Left cardiac atrium (tissue), 4 donors: ENCODE measurements at places on chromosomes 13 and 19.

DNA sequence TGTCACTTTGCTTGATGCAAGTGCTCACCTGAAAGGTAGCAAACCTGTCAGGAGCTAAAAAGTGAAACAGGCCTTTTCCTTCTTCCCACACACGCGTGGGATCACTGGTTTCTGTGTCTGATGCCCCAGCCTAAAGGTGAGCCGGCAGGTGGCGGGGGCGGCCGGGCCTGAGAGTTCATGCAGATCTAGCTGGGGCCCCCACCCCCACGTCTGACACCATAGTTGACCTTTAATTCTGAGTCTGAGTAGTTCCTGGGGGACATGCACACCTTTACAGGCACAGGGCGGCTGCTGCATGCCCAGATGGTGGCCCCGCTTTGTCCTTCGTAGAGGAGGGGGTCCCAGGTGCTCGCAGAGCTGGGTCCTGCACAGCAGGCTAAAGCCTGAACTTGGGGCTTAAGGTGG, 345.3 kb downstream of the TEX29 start:
- no peak for DNase-seq

GRCh38 chr13:33218020-33218419, 67.5 kb downstream of the STARD13 start:
- no peak for DNase-seq

- DNase-seq, result no peak
Observed at GRCh38 chr19:55621673-55622231, 2.6 kb downstream of the ZNF784 start.

GRCh38 chr19:5624018-5624663, 1.3 kb downstream of the SAFB start:
- DNase-seq, result peak; percentile 39

DNA sequence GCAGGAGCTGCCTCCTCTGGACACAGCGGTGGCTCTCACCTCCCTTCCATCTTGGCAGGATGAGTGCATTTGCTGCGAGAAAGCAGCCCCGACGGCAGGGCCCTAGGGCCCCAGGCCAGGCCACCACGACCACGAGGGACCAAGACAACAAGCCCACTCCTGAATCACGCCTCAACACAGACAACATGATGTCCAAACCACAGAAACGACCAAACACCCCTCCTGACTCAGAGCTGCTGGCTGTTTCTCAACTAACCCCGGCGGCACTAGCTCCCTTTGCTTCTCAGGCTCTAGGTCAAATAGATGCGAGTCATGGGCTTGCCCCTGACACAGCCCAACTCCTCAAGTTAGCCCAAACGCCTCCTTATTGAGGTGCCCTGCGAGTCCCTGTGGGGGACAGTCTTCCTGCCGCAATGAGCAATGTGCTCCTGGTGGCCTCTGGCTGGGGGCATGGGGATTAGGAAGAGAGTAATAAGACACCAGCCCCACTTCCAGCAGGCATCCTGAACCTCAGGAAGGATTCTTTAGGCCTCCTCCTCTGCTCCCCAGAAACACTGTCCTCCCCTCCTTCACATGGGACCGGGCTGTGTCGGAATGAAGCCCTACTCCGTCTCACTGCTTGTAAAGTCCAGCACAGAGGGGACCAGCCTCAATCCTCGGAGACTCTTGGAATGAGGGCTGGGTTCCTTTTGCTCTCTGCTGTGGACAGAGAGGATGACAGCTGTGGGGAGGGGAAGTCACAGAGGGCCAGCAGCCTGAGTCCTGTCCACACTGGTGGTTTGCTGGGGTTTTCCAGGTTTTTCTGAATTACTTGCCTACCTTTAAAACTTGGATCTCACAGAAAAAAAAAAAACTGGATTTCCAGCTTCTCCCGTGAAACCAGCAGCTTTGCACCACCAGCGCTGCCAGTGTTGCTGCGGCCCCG, 6.9 kb upstream of the ATF5 start:
- DNase-seq, result no peak

DNA sequence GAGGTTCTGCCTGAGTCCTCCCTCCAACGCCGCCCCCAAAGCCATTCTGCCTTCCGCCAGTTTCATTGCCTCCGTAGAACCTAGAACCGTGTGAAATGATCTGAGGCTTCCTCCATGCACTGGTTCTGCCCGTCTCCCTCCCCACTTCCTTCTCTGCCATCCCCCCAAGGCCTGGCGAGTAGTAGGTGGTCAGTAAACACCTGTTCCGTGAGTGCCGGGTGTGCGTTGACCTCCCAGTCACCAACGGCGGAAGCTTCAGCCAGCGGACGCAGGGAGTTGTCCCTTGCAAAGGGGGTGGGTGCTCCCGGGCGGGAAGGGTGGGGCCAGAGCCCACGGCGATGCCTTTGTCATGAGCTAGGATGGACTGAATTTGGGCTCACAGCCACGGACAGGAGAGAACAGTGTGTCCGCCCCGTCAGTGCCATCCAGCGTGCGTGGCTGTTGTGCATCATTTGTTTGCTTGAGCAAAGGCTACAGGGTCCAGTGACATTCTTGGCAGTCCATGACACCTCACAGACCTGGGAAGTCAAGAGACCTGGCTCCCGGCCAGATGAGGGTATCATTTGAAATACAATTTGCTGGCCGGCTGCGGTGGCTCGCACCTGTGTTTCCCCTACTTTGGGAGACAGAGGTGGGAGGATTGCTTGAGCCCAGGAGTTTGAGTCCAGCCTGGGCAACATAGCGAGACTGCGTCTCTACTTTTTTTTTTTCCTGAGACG, 43.1 kb downstream of the NFIC start:
- DNase-seq, result peak; percentile 87

- no peak for DNase-seq
Observed at GRCh38 chr19:12866416-12867119, 14.7 kb downstream of the DNASE2 start.

DNA sequence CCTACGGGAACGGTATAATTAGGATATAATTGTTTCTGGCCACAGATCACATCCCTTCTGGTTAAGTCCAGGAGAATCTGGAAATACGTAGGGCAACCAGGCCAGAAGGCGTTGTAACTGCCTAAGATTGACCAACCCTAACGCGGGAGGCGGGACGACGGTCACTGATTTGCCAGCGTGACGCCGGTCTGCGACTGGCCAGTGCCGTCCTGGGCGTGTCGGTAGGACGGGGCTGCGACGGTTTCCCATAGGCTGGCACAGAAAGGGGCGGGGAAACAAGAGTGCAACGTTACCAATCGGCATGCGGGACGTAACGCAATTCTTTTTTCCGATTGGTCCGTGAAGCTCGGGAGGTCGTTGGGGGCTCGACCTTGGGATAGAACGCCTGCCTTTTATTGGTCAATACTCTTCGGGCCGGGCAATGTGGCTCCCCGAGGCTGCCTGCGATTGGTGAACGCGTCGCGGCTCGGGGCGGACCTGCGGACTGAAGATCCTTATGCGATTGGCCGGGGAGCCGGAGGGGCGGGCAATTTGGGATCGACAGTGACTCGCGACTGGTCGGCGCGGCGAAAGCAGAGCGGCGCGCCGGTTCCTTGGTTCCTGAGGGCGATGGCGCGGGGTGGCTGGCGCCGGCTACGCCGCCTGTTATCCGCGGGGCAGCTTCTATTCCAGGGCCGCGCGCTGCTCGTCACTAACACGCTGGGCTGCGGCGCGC, at the start of gene MPV17L2:
Gene MPV17L2 (plus strand): TSS at position 546 of the 715 bp plus-strand sequence. CDS start 64 bp downstream, at position 610.
- peak; percentile 100 for DNase-seq

- no peak for DNase-seq
Observed at GRCh38 chr13:106610486-106610885, 42.5 kb upstream of the ARGLU1 start.

GRCh38 chr13:90455823-90456222, 891.7 kb upstream of the MIR17HG start:
- no peak for DNase-seq

GRCh38 chr13:97339019-97339987, 94.7 kb upstream of the RAP2A start:
- peak; percentile 54 for DNase-seq

DNA sequence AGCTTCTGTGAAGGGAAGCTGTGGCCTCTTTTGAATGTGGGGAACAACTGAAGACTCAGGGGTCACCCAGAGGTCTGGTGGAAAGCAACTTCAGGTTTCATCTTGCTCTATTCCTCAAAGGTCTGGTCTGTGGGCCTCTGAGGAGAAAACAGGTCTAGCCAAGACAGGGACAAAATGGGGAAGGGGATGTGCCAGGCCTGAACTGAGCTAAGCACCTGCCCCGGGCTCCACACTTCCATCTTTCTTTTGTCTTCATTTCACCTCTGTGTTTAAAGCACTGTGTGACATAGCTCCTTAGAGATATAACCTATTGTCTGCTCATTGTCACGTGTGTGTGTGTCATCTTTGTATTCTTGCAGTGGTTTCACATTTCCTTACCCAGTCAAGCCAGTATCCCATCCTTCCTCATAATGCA, 19.9 kb upstream of the GDF15 start:
- no peak for DNase-seq

- DNase-seq, result no peak
Observed at GRCh38 chr13:110131424-110131823, 175.5 kb downstream of the COL4A1 start.

GRCh38 chr19:35460608-35461007, 12.6 kb downstream of the FFAR2 start:
- DNase-seq, result no peak

GRCh38 chr19:47545061-47545948, 27.6 kb downstream of the ZNF541 start:
- DNase-seq, result no peak

DNA sequence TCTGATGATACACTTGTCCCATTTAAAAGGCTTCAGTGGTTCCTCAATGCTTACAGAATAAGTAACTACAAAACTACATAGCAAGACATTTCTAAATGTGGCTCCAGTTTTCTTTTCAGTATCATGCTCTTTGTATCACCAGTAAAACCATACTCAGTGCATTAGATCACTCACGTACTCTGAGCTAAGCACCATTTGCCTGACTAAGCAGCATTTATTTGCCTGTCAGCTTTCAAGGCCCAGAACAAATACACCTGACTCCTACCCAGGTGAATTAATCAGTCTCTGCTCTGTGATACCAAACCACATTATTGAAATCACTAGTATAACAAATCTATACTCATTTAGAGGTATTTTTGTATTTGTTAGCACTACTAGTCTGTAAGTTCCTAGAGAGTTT, 47.4 kb upstream of the PCDH20 start:
- no peak for DNase-seq

DNA sequence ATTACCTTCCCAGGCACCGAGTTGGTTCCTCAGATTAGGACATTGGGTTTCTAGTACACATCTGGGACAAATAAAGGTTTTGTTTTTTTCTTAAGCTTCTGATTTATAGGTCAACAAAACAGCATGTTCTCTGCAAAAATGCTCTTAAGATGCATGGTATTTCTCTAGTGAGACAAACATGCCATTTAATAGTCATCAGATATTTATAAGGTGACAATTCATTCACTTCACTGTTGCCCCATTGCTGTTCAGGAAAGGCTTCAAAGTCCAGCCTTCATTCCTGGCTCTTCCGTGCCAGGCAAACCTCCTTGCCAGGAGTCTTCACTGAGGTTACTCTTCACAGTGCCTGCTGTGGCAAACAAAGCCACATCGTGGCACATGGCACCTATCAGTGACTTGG, 156.3 kb upstream of the FNDC3A start:
- DNase-seq, result no peak

GRCh38 chr19:7120499-7120898, 51.0 kb downstream of the ZNF557 start:
- no peak for DNase-seq

DNA sequence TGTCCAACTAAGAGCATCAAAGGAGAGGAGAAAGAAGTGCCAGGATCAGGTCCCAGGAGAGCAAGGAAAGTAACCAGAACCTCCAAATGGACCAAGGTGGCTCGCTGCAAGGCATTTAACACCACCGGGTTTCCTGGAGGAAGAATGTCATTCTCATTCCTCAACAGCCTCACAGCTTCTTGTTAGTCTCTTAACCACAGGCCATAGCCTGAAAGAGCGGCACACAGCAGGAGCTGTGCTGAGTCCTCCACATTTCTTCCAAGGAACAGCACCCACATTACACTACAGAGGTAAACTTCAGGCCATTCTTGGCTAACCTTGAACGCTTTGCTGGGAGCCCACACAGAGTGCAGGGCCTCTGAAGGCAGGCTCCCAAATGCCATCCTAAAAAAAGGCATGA, 23.6 kb downstream of the DOCK9 start:
- no peak for DNase-seq

DNA sequence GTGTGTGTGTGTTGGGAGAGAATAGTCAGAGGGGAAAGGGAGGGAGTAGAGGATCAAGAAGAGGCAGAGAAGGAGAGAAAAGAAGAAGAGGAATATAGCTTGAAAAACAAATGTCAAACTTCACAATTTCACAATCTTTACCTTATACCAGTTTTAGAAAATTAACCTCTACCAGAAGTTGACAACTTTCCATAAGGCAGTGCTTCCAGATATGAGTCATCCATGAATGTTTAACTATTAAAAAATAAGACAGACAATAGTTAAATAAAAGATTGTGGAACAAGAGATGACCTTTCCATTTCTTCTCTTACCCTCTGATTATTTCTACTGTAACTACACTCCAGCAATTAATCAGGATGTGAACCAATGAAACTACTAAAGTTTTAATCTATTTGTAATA, 229.4 kb downstream of the ITGBL1 start:
- DNase-seq, result no peak

GRCh38 chr13:22081430-22081829, 410.6 kb downstream of the FGF9 start:
- no peak for DNase-seq

GRCh38 chr13:76330761-76331160, 555.4 kb downstream of the KCTD12 start:
- DNase-seq, result no peak

GRCh38 chr19:7748756-7749155, 1.4 kb upstream of the CD209 start:
- no peak for DNase-seq

DNA sequence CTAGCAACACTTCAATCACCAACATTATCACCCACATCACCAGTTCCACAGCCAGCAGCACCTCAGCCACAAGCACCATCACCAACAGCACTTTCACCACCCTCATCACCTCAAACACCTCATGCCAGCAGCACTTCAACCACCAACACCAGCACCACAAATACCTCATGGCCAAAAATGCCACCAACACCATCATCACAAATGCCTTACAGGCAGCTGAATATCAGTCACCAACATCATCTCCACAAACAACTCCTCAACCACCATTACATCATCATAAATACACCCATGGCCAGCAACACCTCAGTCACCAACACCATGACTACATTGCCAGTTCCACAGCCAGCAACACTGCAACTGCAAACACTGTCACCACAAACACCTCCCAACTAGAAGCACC, 10.4 kb downstream of the FCER2 start:
- no peak for DNase-seq

DNA sequence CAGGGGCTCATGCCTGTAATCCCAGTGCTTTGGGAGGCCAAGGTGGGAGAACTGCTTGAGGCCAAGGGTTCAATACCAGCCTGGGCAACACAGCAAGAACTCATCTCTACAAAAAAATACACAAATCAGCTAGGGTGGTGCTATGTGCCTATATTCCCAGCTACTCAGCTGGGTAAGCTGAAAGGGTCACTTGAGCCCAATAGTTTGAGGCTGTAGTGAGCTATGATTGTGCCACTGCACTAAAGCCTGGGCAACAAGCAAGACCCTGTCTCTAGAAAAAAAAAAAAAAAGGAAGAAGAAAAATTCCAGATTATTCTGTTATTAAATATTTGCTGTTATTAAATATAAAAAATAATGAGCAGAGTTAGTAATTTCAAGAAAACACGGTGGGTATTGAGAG, 131.1 kb downstream of the RGCC start:
- DNase-seq, result no peak
